Thymus (tissue), 14 donors: ENCODE measurements at places on chromosomes 5 and 9. TPM values are rescaled to one million over a fixed set of nuclear protein-coding genes. Genes with fewer than 3 reads are reported as not detected.

Gene LRRC19
- total RNA-seq: not detected

Gene GARIN3
- total RNA-seq: not detected

Gene CDC20B
- 0.19 TPM for total RNA-seq

Gene GABRB2
- 0.85 TPM for total RNA-seq

Gene TRIM32
- 7.6 TPM for total RNA-seq

Gene PRR7
- 3.6 TPM for total RNA-seq

Gene PHYKPL
- 33.5 TPM for total RNA-seq

Gene PCDHA1
- not detected for total RNA-seq
